ENCODE measurements at places on chromosomes 11 and 22.

GRCh38 chr22:33461698-33462434 lies 403.7 kb upstream of the SYN3 start:
- DNase-seq, result no peak

DNA sequence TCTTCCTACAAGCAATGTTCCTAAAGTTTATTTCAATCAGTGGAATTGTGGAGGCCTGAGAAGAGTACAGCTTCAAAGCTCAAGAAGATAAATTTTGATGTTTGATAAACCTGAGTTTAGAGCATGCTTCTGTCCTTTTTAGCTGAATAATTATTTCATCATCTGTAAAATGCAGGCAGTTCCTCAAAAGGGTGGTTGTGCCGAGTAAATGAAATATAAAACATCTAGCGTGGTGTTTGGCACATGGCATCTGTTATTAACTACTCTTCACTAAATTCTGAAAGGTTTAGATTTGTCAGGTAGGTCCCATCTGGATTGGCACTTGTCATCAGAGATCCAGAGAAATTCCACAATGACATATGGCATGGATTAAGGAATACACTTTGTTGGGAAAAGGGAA lies 155.1 kb downstream of the DDX10 start:
- no peak for DNase-seq

DNA sequence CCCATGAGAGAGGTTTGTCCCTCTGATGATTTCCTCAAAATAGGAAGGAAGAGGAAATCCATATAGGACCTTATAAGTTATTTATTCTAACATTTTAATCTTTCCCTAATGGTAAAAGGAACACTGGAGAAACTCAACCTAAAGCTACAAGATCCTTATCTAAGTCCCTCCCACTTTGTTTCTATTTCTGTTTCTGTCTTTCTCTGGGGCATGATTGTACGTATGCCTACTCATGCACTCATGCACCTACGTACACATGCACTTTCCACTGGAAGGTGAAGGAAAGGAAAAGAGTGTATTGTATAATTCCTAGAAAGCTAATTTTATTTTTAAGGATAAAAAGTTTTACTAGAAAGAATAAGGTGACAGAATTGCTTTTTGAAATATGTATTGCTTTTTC lies 125.0 kb downstream of the RAB38 start:
- no peak for DNase-seq

GRCh38 chr11:11211888-11212287 lies 141.2 kb downstream of the CSNK2A3 start:
- DNase-seq, result no peak

DNA sequence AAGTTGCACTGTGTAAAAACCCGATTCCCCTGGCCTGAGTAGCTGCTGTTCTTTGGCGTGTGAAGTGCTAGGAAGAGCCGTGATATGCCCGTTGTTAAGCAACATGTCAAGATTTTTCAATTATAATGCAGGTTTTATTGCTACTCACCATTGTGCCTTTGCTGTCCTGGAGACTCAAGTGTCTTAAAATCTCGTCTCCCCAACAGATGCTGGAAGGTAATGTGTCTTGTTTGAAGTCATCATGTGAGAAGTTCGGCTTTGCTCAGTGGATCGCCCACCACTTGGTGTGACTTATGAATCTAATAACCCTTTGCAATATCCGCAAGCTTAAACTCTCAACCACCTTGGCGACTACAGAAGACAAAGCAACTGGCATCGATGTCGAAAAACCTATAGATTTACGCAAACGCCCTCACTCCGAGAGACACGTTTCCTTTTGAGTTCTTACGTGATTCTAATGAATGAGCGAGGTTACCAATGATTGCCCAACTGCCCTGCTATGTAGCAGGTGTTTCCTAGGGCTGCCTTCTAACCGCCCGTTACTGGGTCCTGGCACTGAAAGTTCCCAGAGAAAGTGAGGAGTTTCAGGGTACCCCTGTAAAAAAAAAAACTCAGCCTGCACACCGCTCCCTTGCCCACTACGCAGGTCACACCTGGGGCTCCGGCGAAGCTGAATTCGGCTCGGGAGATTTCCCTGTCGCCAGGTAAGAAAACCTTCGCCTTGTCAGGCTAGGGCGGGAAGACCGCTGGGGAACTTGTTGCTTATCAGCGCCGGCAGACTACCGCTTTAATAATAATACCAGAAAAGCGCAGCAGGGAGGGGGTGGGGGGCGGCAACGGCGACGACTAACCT lies 21.2 kb upstream of the BDNF start:
- DNase-seq, result no peak

Measured in effector CD8-positive, alpha-beta T cell (primary cell).